ENCODE measurements at places on chromosomes 12 and 14.

DNA sequence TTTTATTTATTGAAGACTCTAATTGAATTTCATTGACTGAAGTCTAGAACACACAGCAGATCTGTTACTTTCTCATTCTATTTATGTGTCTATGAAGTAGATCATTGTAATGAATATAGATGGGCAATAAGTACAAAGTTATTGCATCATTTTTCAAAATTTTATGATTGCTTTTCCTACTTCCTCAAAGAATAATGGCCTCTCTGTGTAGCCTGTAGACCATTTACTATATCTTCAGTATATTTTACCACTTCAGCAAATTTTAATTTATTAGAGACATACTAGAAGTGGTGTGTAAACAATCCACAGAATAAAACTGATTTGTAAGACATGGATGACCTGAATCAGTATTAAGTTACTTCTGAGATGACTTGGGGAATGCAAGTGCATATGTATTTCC lies 291.7 kb upstream of the FAR2 start:
- no peak for DNase-seq

- no peak for DNase-seq
These were observed 48.8 kb downstream of the BICDL1 start for GRCh38 chr12:120037851-120038250.

GRCh38 chr14:72075649-72076334 lies 143.6 kb downstream of the RGS6 start:
- DNase-seq: no peak

DNA sequence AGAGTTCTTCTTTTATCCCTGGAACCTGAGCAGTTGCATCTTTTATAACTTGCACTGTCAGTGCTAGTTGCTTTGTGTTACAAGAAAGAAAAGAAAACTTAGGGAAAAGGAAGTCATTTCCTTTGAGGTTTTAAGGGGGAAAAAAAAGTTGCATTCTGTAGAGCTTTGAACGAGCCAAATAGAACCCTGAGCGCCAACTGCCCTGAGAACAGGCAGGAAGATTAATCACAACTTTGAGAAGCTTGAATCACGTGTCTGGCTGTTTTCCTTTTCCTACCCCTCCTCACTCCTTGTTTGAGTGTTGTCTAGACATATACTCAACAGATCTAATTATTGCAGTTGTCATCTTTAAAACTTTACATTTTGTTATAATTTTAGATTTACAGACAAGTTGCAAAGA lies 12.5 kb downstream of the PCNX1 start:
- no peak for DNase-seq

- DNase-seq: no peak
These were observed 34.7 kb upstream of the C12orf42 start for GRCh38 chr12:103530307-103531066.
